ENCODE measurements at places on chromosomes 5 and 9.

- DNase-seq = peak; percentile 63
These were observed at the start of the genes BRD9 and TRIP13 for GRCh38 chr5:892394-893136. BRD9 (minus strand) TSS chr5:892801; CDS start chr5:892657, 144 bp downstream. TRIP13 (plus strand) TSS chr5:892884; CDS start chr5:892999, 115 bp downstream.

GRCh38 chr5:127294829-127295228 lies 4.2 kb downstream of the MEGF10 start:
- no peak for DNase-seq

DNA sequence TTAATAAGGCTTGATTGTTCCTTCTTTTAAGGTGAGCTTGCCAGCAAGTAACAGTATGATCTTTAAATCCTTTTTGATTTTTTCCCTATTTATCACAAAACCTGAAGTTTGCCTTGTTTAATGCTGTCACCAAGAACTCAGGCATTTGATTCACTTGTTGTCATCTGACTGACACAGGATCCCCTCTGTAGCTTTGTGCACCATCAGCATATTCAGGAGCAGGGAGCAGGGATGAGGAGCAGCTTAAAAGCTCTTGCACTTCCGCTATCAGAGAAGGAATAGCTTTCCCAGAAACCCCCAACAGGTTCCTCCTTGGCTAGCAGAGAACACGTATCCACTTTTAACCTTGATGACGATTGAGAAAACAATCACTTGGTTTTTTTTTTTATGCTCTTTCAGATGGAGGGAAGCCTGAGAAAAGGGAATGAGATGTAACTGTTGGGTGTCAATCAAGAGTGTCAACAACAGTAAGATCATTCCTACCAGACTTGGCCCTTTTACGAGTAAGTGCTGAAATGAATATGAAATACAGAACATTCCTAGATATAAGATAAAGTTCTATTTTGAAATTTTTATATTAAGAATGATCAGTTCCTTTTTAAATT lies 433.1 kb upstream of the CDH18 start:
- DNase-seq = no peak

DNA sequence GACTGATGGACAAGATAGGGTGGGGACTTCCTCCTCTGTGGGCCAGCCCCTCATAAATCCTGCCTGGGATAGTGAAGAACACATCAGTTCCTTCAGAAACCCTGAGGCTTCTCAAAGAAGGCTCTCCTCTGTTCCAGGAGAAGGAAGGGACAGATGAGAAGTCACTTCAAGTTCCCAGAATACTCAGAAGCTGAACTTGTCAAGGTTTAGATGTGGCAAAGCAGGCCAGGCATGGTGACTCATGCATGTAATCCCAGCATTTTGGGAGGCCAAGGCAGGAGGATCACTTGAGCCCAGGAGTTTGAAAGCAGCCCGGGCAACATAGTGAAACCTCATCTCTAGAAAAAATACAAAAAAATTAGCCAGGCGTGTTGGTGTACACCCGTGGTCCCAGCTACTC lies 38.5 kb downstream of the STOM start:
- no peak for DNase-seq

DNA sequence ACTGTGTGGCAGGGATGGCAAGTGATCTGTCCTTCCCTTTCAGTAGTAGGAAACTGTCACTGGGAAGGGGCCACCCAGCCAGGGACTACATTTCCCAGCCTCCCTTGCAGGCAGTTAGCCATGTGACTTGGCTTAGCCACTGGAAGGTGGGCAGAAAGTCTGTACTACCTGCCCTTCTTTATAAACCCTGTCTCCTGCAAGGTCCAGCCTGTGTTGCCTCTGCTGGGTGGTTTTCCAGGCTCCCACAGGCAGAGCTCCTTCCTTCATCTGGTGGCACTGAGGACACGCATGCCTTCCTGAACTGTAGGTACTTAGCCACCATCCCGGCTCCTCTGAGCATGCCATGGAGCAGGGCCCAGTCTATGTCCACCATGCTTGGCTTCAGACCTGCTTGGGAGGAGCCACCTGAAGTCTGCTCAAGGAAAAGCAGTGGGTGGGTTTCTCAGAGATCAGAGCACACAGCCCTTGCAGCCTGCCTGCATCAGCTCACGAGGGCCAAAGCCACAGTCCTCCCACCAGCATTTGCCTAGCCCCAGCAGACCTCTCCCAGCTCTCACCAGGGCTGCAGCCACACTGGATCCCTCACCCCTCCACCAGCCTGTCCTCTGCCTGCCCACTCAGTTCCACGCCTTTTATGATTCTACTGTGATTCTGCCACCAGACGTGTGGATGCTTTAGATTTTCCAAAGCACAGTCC lies 16.7 kb upstream of the SLC25A51 start:
- no peak for DNase-seq

GRCh38 chr9:101448680-101449070 lies 13.1 kb upstream of the ALDOB start:
- DNase-seq = no peak

DNA sequence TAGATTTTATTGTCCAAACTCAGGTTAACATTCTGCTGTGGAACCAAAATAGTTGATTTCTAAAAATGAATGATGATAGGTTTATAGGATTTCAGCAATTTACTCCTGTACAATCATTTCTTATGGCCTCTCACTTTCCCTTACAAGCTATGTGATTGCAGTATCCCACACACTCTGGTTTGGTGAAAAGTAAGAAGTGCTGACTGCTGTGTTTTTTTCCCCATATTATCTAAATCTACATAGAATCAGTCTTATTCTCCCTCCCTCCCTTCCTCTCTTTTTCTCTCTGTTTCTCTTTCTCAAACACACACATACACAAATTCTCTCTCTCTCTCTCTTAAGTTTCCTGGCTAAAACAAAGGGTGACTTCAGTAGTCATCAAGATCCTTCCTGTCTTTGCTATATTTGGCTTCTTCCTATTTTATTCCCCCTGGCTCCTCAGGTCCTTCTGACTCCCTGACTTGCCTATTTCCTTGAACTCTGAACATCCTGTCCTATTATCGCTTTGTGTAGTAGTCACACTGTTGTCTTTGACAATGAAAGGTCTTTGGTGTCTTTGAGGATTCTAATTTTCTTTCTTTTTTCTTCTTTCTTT lies 55.9 kb upstream of the HAPLN1 start:
- DNase-seq = no peak

DNA sequence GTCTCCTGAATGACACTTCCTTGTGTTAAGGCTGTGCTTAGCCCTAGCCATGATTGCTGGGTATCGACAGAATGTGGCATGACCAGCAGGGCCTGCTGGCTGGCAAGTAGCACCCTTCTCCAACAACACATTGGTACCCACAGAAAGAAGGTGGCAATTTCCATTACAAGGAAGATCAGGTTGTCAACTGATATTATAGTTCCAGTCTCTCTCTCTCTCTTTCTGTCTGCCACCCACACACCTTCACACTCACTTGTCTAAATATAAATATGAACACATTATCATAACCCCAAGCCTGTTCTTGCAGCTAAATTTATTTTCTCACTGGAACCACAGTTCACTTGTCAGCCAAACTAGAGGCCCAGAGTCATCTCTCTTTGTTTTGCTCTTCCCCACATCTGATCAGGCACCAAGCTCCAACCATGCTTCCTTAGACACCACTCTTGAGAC lies 408.1 kb upstream of the PIK3R1 start:
- DNase-seq = no peak

DNA sequence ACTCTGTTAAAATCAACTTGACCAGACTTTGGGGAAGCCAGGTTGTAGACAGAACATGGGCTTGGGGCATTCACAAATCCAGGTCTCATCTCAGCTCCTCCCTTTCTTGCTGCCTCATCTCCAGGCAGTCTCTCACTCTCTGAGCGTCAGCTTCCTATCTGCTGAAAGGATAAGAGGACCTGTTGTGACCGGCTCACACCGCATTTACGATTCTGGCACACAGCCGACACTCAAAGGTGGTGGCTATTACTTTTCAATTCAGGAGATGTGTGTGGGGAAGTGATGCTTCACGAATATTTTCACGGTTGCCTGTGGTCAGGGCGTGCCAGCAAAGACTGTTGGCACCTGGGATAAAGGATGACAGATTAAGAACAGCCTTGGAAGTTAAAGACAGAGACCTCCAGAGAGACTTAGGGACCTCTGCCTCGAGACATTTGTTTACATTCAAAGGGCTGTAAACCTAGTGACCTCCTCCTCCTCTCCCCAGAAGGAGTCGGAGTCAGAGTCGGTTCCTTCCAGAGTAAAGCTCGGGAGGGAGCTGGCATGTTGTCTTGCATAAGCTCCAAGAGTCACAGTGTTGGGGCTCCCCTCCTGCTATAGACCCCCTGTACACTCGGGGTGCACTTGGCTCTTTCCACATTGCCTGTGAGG lies 83.2 kb downstream of the AK8 start:
- no peak for DNase-seq

DNA sequence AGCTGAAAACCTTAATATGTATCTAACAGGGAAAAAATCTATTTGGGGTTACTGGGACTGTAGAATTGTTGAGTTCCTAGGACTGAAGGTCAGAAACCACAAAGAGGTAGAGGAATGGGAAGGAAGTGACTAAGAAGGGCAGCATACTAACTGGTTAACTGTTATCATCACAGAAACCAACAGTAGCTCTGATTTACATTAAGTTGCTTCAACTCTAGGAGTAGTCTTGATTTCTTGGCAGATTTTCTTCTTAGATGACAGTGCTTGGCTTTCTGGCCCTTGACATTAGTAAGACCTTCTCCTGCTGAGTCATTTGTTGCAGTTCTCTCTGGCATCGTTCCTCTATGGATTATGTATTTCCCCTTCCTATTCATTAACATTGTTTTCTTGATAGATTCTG lies 116.1 kb upstream of the RASA1 start:
- DNase-seq = no peak

DNA sequence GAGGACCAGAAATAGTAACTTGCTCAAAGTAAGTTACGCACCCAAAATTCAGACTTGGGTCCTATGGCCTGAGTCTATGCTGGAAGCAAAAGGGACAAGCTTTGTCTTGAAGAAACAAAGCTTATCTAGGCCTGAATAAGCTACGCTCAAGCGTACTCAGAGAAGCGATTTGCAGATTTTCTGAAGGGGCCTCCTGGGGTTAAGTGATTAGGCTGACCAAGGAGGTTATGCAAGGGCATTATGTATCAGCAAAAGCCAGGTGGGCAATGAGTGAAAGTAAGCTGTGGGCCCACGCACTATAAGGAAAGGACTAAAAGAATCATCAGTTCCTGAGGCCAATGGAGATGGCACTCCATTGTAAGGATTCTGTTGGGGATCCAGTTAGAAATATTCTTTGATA lies 122.1 kb downstream of the SNX18 start:
- no peak for DNase-seq

DNA sequence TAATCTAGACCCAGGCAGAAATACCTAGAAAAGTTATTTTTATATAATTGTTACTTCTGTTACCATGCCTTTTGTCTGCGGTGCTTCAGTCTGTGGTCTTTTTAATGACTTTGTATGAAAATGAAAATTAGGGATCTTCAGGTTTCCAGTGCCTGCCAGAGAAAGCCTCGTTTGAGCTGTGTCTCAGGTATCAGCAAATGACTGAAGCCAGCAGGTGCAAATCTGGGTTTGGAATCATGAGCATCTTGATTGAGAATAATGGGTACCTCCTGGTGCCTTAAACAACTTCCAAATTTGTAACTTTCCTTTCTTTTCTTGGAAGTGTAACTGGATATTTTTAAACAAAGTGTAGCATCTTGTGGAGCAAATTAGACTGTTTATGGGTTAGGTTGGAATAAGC lies 4.3 kb downstream of the ZBTB34 start:
- DNase-seq = no peak

GRCh38 chr9:114258866-114259797 lies 63.8 kb upstream of the ORM1 start:
- DNase-seq = no peak

GRCh38 chr5:57832875-57833274 lies 350.3 kb upstream of the ACTBL2 start:
- no peak for DNase-seq

DNA sequence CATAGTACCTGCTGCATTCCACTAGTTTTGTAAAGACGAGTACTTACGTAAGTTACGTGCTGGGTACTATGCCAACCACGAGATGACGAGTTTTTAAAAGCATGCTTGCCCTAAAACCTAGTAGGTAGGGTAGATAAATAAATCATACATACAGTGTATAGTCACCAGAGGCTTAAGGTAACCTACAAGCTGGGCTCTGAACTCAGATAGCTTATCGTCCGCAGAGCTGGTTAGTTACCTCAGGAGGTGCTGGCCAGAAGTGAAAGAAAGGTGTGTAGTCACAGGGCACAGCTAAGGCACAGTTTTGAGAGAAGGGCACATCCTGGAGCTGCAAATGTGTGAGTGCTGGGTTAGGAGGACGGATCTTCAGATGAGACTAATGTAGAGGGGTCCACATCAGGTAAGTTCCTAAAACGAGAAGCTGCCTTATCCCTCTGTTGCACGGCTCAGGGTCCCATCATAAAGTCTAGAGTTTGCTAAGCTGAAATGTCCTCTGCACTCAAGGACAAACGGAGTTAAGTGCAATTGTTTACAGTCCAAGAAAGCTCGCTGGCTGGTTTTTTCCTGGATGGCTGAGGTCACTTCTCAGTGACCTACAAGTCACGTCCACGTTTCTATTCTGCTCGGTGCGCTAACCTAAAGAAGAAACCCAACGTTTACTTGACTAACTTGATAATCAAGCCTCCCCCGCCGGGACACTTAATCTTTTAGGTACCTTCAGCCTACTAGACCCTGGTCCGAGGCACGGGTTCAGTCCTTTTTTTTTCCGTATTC lies 1.1 kb upstream of the SNX24 start:
- DNase-seq = no peak

- DNase-seq = no peak
These were observed 192.9 kb upstream of the RIOK2 start for GRCh38 chr5:97375959-97376358.

DNA sequence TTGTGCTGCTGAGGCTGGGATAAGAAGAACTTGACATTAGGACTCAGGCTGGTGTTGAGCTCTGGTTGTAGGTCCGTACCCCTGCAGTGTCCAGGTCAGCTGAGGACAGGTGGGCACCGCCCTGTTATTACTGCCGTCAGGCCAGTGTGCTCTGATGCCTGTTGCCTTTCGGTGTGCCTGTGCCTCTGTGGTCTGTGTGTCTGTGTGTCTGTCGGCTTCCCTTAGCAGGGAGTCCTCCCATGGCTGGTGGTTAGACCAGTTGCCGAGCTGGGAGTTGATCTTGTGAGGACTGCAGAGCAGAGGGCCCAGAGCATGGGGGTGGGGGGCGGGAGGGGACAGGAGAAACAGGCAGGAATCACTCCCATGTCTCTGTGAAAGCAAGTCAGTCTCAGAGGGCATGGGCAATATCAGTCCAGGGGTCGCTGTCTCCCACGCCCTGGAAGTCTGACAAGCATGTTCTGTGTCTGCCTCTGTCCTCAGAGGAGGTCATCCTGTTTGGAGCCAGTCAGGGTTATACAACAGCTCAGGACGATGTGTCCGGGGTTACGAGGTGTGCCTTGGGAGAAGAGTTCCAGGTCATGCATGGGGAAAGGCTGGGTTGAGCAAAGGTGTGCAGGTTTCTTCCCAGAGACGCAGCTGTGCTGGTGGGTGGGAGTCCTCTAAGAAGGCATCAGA lies 67.3 kb upstream of the GARNL3 start:
- DNase-seq = no peak

Data from stimulated activated CD8-positive, alpha-beta memory T cell treated with anti-CD3 and anti-CD28 coated beads, Interleukin-7, amount 100 ng/mL, for 1 hour (primary cell).